Fibroblast of villous mesenchyme (primary cell): ENCODE measurements at places on chromosomes 4 and X.

DNA sequence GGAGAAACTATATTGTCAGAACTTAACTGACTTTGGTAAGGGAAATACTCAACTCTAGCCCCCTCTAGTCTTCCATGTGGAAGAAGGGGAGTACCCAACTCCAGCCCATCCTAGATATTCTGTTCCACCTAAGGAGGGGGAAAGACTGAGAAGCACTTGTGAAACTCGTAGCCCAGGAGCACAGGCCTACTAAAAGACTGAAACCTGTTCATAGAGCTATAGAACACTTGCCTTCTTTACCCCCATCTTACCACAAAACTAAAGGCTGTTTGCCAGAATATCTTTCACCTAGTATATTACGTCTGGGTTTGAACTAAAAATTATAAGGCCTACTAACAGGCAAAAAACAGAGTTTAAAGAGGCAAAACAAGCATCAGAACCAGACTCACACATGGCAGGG is 15.5 kb downstream of the CLDN22 start:
- no peak for DNase-seq

DNA sequence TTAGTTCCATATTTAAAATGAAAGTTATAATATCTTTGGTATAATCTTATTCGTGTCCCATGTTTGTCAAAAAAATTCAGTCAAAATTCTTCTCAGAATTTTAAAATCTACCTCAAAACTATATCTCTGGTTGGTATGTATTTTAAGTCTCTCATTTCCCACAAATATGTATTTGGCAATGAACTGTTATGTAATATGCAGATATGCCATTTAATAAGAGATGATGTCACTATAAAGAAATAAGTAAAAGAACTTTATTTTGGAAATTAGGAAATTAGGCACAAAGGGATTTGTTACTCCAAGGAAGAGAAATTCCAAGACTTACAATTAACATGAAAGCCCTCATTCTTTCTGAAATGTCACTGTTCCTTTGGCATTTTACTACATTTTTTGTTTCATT is 15.3 kb downstream of the SNCA start:
- no peak for DNase-seq

DNA sequence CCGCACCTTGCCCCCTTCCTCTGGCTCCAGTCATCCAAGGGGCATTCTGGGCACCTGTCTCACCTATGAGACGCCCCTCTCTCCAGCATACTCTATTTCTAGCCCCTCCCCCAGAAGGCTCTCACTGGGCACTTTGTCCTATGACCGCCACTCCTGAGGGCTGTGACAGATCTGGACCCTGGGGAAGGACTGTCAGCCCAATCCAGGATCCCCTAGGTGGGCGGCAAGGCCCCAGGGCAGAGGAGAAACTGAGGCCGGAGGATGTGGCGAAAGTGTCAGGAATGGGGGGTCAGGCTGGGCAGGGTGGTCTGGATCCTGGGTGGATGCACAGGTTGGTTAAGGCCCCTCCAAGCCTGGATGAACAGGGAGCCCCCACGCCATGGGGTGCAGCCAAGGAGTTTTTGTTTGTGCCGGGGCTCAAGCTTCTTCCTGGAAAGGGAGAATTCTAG is 16.2 kb upstream of the NAT8L start:
- no peak for DNase-seq

GRCh38 chr4:15575966-15576365 is 79.2 kb downstream of the FBXL5 start:
- DNase-seq: peak; percentile 30

DNA sequence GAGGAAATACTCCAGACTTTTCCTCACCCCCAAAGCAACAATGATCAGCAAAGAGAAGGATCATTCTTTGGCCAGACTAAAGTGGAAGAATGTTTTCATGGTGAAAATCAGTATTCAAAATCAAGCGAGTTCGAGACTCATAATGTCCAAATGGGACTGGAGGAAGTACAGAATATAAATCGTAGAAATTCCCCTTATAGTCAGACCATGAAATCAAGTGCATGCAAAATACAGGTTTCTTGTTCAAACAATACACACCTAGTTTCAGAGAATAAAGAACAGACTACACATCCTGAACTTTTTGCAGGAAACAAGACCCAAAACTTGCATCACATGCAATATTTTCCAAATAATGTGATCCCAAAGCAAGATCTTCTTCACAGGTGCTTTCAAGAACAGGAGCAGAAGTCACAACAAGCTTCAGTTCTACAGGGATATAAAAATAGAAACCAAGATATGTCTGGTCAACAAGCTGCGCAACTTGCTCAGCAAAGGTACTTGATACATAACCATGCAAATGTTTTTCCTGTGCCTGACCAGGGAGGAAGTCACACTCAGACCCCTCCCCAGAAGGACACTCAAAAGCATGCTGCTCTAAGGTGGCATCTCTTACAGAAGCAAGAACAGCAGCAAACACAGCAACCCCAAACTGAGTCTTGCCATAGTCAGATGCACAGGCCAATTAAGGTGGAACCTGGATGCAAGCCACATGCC is 89.7 kb downstream of the TET2 start:
- no peak for DNase-seq

- DNase-seq: peak; percentile 59
Observed at GRCh38 chr4:16158504-16158852, 67.8 kb downstream of the TAPT1 start.

DNA sequence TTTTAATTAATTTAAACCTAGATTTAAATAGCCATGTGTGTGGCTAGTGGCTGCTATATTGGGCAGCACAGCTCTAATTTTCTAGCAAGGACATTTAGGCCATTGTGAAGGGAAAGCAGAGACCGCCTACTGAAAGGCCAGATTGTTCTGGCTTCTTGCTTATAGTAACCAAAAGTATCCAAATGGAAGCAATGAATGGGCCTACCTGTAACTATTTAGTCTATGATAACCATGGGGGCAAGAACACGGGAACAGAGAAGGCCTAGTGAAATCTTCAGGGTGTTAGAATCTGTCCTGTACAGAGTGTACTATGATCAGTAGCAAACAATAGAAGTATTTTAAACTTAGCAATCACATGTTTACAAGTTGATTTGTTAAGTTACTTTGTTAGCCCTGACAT is 16.5 kb upstream of the HPRT1 start:
- DNase-seq: no peak

GRCh38 chrX:152640034-152640818 is 2.5 kb downstream of the GABRQ start:
- peak; percentile 1 for DNase-seq

- DNase-seq: no peak
Observed at GRCh38 chrX:20481632-20482031, 214.9 kb upstream of the RPS6KA3 start.

DNA sequence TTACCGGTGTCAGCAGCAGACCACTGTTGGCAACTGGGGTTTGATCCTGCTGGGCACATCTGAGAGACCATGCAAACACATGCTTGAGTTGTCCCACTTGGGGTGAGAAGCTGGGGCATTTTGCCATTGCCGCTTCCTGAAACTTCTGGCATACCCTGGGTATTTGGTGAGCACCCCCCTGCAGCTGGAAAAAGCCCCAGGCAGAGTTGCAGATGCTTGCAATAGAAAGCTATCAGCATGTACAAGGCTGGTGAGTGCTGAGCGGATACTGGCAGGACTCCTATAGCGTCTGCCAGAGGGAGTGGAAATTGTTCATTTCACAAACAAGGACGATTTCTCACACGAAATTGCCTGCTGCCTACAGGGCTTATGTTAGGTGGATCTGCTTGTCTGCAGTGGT is 32.3 kb downstream of the SUPT20HL1 start:
- no peak for DNase-seq

GRCh38 chrX:2781698-2782097 is 29.9 kb downstream of the XG start:
- DNase-seq: no peak

GRCh38 chr4:161183729-161184128 is 980.1 kb downstream of the FSTL5 start:
- DNase-seq: no peak

DNA sequence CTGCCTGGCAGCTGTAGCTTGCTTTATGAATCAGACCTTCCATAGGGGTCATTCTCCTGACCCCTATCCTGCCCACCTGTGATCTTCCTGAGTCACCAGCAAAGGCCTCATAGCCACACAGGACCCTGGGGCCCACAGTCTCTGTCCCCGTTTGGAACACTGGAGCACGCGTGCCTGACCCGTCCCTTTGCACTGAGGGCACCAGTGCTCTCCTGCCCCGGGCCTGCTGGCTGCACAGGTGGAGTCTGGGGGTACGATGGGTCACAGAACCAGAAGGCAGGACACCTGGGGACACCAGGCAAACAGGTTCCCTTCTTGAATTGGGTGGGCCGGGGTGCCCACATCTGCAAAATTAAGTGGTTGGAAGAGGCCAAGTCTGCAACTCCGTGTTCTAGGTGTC is 97.2 kb downstream of the CPZ start:
- DNase-seq: no peak

- DNase-seq: no peak
Observed at GRCh38 chr4:15744016-15744545, 34.0 kb upstream of the CD38 start.

GRCh38 chr4:36549252-36549651 is 267.8 kb downstream of the DTHD1 start:
- no peak for DNase-seq

- DNase-seq: peak; percentile 37
Observed at GRCh38 chr4:87219632-87220093, 755 bp downstream of the KLHL8 start.

DNA sequence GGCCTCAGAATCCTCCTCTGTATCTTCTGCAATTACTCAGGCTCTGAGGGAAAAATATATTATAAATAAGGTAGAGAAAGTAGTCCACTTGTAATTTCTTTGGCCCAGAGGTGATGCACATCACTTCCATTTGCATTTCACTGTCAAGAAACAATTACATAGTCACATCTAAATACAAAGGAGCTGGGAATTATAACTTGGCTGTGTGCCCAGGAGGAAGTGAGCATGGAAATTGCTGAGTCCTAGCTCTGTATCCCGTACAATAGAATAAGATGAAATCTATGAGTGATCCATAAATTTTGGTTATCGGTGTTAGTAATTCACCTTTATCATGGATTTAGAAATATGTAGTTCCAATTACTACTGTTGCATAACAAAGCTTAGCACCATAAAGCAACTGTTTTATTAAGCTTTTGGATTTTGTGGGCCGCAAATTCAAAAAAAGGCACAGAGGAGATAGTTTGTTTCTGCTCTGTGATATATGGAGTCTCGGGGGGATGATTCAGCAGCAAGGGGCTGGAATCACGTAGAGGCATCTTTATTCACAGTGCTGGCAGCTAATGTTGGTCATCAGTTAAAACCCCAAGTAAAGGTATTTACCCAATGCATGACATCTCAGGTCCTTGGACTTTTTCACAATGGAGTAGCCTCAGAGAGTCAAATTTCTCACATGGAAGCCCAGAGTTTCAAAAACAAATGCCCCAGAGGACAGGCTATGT is 241.4 kb upstream of the GALNT7 start:
- no peak for DNase-seq

DNA sequence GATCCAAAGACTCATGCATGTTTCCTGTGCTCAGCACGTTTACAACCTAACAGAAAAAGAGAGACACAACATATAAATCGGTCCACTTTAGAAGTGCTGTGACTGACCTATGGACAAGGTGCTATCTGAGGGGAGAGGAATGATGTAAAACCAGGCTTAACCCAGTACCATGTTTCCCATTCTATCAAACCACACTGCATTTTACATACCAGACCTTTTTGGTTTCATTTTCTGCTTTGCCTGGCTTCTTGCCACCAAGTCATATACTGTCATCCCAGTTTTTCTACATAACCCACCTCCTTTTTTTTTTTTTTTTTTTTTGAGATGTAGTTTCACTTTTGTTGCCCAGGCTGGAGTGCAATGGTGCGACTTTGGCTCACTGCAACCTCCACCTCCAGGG is 82.2 kb downstream of the KLF8 start:
- no peak for DNase-seq

GRCh38 chr4:79147251-79147650 is 178.6 kb downstream of the NAA11 start:
- peak; percentile 3 for DNase-seq

DNA sequence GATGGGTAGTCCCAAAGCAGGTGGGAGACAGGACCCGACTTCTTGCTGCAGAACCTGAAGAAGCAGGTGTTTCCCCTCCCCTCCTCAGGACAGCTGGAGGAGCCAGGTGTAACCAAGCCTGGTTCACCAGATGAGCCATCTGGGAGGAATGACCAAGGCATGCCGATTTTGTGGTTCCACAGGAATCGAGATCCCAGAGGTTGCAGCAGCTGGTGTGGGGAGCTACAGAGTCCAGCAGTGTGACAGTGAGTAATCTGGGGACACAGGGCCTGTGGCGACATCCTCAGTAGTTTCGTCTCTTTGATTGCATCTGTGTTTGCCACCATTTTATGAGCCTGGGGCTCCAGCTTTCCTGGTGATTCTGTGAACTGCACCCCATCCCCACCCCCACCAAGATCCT is 2.6 kb upstream of the NDP start:
- no peak for DNase-seq

- peak; percentile 41 for DNase-seq
Observed at GRCh38 chrX:87397103-87397886, 120.3 kb upstream of the KLHL4 start.

- no peak for DNase-seq
Observed at GRCh38 chr4:88969746-88970145, 87.2 kb downstream of the FAM13A start.

GRCh38 chr4:61741327-61742096 is 541.4 kb downstream of the ADGRL3 start:
- no peak for DNase-seq

DNA sequence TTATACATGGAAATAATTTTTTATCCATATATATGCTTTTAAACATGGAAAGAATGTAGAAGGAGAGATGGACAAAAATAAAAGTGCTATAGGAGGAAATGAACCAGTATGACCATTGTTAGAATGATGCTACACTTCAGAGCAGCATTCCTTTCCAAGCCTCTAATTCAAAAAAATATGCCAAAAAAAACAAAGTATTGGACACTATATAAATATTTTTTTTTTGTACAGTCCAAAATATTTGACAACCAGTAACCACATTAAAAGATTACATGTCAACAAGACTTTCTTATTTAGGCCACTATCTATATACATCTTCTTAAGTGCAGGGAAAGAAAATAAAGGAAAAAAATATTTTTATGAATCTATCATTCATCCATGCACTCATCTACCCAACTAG is 198.6 kb downstream of the LRBA start:
- no peak for DNase-seq

GRCh38 chr4:55758570-55758969 is 61.0 kb upstream of the EXOC1L start:
- no peak for DNase-seq
